Activated CD8-positive, alpha-beta memory T cell treated with anti-CD3 and anti-CD28 coated beads, Interleukin-2, amount 10 ng/mL, durations not matched to agents 7 days and 5 days (primary cell): ENCODE measurements at places on chromosomes 5 and 9.
A peak's percentile ranks its signal among the peaks of the same experiment; 100 is the strongest.

DNA sequence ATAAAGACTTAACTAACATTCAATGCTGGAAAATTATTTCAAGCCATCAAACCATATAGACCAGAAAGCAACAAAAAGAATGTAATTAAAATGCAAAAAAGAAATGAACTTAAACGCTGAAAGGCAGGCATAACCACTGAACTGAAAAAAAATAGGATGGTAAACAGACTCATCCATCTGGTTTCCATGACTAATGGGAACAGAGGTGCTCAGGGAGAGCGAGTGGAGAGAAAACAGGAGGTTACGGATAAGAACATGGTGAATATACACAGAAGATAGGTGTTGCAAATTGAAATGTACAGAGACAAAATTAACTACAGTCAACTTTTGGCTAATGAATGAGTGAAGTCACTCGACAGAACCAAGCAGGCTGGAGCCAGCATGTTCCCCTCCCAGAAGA, 43.5 kb upstream of the RNF38 start:
- DNase-seq, result no peak

- no peak for DNase-seq
These were observed 8.3 kb upstream of the CFAP95 start for GRCh38 chr9:69812068-69813000.

- no peak for DNase-seq
These were observed 3.7 kb upstream of the ERGIC1 start for GRCh38 chr5:172830275-172830799.

DNA sequence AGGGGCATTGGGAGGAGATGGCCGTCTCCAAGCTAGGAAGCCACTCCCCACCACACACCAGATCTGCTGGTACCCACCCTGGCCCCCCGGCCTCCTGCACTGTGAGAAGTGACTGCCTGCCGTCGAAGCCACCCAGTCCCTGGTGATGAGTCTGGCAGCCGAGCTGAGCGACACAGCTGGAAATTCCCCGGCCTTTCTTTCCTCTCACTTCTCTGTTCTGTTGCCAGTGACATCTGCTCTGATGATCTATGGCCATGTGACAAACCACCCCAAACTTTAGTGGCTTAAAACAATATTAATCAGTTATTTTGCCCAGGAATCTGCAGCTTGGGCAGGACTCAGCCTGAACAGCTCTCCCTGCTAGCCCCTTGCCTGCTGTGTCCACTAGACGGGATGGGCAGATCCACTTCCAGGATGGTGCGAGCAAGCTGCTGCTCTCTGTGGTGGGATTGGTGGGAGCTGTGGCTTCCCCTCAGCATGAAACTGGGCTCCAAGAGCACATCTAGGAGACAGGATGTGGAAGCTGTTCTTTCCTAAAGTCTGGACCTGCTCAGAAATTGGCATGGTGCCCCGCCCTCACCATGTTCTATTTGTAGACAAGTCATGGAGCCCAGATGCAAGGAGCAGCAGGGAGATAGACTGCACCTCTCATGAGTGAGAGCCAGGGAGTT, 211.2 kb downstream of the GADD45G start:
- DNase-seq, result peak; percentile 32

DNA sequence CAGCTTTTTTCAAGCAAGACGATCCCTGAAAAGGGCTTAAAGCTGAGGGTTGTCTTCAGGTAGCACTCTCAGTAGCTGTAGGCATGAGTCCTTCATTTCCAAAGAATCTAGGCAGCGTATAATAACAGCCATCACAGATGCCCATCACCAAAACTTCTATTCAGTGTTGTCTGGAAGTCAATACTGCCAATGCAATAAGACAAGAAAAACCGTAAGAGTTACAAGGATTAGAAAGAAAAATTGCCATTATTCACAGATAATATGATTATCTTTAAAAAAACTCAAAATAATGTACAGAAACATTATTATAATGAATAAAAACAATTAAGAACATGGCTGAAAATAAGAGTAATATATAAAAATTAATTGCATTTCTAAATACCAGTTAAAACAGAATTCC, 208.2 kb upstream of the ADRA1B start:
- DNase-seq, result no peak

DNA sequence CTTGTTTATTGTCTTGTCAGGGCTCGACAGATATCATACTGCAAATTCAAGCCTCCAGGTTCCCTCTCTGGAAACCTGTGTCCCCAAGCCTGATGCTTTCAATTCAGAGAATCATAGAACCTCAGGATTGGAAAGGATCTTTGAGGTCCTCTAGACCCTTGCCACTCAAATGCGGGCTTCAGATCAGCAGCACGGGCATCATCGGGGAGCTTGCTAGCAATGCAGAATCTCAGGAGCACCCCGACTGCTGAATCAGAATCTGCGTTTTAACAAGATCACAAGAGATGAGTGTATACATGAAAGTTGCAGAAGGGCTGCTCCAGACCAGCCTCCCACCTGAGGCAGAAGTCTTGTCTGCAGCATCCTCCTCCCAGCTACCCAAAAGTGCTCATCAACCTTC, 13.1 kb upstream of the EGFLAM start:
- no peak for DNase-seq

- DNase-seq, result no peak
These were observed 599.0 kb downstream of the CSNK1G3 start for GRCh38 chr5:124110942-124111341.

DNA sequence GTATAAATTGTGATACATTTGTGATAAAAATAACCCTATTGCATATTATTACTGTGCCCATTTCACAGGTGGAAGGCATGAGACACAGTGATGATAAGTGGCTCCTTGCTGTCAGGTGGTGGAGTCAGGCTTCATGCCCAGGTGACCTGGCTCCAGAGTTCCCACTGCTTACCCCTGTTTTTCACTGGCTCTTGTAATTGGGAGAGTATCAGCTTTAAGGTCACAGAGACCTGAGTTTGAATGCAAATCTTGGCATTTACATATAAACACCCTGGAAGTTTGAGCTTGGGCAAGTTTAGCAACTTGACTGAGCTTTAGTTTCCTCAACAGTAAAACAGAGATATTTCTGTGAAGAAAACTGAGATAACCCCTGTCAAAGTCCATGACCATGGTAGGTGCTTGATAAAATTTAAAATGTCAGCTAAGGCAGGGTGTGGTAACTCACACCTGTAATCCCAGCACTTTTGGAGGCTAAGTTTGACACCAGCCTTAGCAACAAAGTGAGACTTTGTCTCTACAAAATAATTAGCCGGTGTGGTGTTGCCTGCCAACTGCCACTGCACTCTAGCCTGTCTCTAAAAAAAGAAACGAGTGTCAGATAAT, 29.2 kb downstream of the MAT2B start:
- no peak for DNase-seq

GRCh38 chr9:111925784-111926183, 29.2 kb downstream of the UGCG start:
- DNase-seq, result no peak

DNA sequence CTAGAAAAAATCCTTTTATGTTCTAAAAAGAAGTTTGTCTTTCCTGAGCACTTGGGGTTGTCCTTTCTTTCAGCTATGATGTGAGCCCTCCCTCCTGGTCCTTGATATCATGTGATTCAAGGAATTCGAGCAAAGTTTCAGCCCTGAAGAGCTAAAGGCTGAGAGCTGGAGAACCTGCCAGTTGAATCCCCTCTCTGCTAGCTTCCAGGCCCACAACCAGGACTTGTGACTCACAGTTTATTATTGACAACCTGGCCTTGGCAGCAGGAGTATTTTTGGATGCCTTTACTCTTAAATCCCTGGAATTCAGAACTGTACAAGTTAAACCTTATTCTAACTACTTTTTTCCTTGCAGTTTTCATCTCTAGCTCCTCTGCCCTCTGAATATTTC, 182.8 kb downstream of the SPOCK1 start:
- no peak for DNase-seq

DNA sequence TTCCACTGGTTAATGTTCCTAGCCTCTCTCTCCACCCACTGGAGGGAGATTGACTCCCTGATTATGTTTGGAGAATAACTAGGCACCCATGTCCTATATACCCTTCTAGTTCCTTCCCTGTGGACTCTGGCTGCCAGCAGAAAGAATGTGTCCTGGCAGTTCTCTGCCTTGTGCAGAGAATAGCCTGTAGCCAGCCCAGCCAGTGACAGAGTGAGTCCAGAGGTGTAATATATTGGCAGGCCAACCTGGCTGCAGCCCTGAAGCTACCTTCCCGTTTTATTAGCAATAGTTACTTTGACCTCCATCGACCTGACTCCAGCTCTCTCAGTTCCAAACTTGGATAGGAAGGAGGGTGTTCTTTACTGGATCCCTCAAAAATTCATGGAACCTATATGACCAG, 8.1 kb downstream of the SETD9 start:
- DNase-seq, result no peak

DNA sequence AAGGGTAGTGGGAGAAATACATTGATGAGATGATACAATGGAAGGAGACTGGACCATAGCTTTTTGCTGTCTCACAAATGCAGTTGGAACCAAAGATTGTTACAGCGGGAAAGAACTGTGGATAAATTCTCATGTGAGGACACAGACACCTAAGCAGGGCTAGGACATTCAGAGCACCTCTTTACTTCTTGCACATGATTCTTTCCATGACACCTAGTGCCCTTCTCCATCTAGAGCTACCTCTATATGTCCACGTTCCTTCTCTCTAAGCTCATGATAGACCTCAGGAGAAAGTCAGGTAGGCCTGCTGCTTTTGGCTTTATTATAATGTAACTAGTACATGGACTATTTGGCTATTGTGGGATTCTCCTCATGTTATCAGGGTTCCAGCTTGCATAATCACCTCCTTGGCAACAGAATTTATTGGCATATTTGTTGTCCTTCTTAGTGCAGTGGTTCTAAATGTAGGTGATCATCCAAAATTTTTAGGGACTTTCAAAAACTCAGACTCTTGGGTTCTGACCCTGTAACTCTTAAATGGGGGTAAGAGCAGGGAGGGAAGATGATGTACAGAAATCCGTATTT, 27.2 kb downstream of the NR3C1 start:
- DNase-seq, result no peak

DNA sequence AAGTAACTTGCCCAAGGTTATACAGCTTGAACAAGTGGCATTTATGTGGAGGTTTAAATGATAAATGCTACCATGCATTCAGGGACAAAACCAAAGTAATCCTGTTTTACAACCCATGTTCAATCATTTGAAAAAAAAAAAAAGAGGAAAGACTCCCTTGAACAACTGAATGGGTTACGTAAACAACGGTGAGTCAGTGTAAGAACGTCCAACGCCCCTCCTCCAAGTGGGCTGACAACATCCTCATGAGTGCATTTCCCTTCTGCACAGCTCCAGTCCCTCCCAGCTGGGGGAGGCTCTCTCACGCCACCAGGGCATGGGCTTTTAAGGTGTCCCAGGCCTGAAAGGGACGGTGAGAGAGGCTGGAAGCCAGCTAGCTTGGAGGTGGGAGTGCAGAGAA, 90.0 kb downstream of the PRRT1B start:
- DNase-seq, result peak; percentile 90

- DNase-seq, result no peak
These were observed 41.2 kb upstream of the PLPP1 start for GRCh38 chr5:55575815-55576583.

- no peak for DNase-seq
These were observed 883.1 kb downstream of the CDH18 start for GRCh38 chr5:19104948-19105347.

GRCh38 chr9:34546102-34546833, 23.5 kb upstream of the ENHO start:
- no peak for DNase-seq

- DNase-seq, result no peak
These were observed 995.8 kb upstream of the CDH6 start for GRCh38 chr5:30197662-30198061.

GRCh38 chr9:92119586-92119985, 4.4 kb upstream of the SPTLC1 start:
- DNase-seq, result no peak

- DNase-seq, result no peak
These were observed 244.8 kb downstream of the MPDZ start for GRCh38 chr9:13034694-13035002.

GRCh38 chr5:149916334-149917072, 28.1 kb downstream of the PDE6A start:
- DNase-seq, result no peak

- no peak for DNase-seq
These were observed 152.9 kb downstream of the PIK3R1 start for GRCh38 chr5:68368311-68369022.

GRCh38 chr9:123311250-123311752, 42.9 kb upstream of the STRBP start:
- DNase-seq, result no peak

DNA sequence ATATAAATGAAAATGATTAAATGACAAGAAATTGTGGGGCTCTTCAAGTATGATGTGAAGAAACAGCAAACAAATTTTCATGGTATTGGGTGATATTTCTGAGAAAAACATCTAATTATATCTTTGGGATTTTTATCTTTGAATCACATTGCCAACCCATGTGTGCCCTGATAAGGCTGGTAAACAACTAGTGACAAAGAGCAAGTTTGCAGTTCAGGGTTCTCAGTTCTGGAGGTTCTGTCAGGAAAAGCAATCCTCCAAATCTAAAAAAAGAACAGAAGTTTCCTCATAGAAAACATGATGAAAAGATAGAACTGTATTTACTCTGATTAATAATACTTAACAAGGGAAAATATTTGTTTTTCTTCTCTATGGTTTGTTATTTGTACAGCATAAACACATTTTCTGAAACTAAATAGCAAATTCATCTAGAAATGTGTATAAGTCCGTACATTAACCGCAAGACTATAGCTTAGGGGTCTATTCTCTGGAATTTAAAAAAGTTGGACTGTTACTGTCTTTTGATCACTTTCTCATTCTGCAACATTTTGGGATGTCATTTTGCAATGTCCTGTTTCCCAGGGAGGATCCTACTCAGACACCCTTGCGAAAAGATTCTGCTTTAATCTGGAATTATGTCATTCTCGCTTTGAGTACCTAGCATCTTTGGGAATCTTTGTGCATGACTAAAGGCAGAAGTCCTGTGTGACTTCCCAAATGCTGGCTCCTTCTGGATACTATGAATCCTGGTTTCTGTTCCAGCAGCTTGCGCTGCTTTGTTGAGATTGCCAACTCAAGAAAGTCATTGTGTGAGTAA, 308.5 kb downstream of the ADGRV1 start:
- DNase-seq, result no peak

- no peak for DNase-seq
These were observed 46.5 kb upstream of the SETD9 start for GRCh38 chr5:56862909-56863308.

- DNase-seq, result no peak
These were observed 12.6 kb upstream of the TMEM38B start for GRCh38 chr9:105681724-105682123.
